Stimulated activated CD4-positive, alpha-beta T cell treated with anti-CD3 and anti-CD28 coated beads, Interleukin-12 subunit alpha, Interleukin-12 subunit beta, amount 100 ng/mL, for 24 hours (primary cell): ENCODE measurements at places on chromosomes 16 and 17.

DNA sequence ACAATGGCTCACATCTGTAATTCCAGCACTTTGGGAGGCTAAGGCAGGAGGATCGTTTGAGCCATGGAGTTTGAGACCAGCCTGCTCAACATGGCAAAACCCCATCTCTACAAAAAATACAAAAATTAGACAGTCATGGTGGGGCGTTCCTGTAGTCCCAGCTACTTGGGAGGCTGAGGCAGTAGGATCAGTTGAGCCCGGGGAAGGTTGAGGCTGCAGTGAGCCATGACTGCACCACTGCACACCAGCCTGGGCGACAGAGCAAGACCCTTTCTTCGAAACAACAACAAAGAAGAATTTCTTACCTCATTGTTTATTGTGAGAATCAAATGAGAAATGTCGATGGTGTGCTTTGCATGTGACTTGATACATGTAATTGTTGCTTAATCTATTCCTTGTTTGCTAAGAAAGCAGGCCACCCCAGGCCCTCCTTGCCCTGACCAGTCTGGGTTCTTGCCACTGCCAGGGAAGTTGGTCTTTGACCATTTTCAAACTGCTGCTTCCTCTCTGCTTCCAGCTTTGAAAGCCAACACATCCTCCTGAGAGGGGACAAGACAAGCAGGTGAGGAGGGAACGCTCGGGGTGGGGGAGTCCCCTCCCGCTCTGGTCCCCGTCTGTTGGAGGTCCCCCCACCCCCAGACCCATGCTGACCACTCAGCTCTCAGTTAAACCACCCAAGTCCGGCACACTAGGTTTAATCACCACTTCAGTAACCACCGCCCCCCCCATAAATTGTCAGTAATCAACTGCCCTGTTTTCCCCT lies 47.3 kb upstream of the CPNE2 start:
- no peak for DNase-seq

- no peak for DNase-seq
These were observed 34.8 kb downstream of the ADGRG5 start for GRCh38 chr16:57577214-57577613.

DNA sequence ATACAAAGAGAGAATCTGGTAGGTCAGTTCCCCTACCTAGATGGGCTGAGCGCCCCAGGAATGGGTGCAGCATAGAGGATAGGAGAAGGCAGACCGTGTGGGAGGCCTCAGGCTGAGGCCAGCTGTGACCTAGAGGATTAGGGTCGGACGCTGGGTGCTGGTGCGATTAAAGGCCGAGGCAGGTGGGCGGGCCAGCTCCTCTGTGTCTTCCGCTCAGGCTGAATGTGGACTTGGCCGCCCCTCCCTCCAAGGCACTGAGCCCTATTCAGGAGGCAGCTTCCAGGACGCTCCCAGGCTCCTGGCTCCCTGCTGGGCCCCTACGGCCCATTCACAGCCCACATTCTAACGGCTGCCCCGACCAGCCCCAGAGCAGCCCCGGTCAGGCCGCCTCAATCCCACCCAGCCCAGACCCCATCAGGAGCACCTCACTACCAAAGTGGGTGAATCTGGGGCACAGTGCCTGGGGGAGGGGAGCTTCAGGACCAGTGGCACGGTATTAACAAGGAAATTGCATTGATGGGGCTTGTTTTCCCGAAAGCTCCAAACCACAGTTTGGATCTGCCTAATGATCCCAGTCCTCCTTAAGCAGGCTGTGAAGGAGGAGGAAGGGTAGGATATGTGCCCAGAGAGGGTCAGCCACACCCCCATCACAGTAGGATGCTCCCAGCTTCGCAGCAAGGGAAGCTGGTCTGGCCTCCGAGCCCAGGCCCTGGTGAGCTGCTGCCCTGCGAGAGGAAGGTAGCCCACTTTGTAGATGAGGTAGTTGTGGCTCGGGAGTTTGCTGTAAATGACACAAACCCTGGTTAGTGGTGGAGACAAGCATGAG lies 14.5 kb downstream of the RHBDL3 start:
- no peak for DNase-seq

GRCh38 chr17:3798273-3799180 lies 2.5 kb downstream of the ITGAE start:
- no peak for DNase-seq
